ENCODE measurements at places on chromosomes 6 and 20. TPM values are rescaled to one million over a fixed set of nuclear protein-coding genes. Genes with fewer than 3 reads are reported as not detected.

DNA sequence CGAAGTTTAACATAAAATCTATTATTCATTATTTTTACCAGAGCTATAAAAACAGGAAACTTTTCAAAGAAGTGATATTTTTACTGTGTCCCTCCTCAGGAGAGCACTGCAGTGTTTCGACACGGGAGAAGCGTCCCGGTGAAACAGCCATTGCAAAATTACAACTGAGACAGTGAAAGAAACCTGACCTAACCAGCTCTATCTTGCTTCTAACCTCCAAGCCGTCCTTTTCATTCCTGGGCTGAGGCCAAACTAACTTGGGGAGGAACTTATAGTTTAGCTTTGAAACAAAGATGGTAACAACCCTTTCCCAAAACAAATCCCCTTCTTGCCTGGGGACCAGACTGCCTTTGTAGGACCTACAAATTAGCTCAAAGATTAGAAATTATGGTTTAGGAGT lies 79.2 kb downstream of the WDR27 start:
- no peak overlapping the region for H3K4me3 ChIP-seq
- H3K27ac ChIP-seq = peak overlapping the region; percentile 70
- no peak for DNase-seq
- H3K27me3 ChIP-seq = no peaks in the 10 kb centered on the region
- no peaks in the 10 kb centered on the region for H3K36me3 ChIP-seq

DNA sequence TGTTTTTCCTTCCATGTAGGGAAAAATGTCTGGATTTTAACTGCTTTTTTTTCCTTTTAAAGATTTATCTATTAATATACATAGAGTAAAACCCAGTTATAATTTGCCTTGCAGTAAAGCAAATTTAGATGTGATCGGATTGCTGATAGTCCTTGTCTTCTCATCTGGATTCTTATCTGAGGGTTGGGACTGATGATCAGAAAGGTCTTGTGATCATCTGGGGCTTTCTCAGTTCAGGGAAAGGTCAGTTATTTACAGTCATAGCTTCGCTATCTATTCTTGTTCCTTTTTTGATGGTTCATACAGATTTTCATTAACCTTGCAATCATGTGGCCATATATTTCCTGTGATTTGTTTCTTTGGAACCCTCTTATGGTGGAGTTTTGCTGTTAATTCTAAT lies 63.8 kb upstream of the CLDN20 start:
- H3K4me3 ChIP-seq = no peak overlapping the region
- H3K36me3 ChIP-seq = no peaks in the 10 kb centered on the region
- DNase-seq = no peak
- H3K4me1 ChIP-seq = no peaks in the 10 kb centered on the region
- H3K27me3 ChIP-seq = no peaks in the 10 kb centered on the region
- H3K27ac ChIP-seq = no peak overlapping the region

DNA sequence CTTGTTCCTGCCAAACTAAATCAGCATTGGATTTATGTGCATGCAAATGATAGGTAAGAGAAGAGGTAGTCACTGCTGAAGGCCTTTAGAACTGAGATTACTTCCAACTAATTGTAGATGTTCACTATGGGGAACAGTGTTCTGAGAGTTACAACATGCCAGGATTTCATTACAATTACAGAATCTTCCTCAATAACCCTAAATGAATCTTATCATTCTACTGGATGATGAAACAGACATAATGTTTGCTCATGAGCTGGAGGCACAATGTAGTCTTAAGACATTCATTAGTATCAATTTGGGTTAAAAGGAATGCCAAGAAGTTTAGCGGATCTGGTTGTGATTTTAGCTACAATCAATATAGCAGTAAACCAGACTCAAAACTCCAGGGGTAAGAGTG lies 248.9 kb upstream of the THEMIS start:
- H3K4me1 ChIP-seq = no peaks in the 10 kb centered on the region
- no peak overlapping the region for H3K27ac ChIP-seq
- no peaks in the 10 kb centered on the region for H3K36me3 ChIP-seq
- DNase-seq = no peak
- H3K27me3 ChIP-seq = no peaks in the 10 kb centered on the region
- H3K4me3 ChIP-seq = no peak overlapping the region

DNA sequence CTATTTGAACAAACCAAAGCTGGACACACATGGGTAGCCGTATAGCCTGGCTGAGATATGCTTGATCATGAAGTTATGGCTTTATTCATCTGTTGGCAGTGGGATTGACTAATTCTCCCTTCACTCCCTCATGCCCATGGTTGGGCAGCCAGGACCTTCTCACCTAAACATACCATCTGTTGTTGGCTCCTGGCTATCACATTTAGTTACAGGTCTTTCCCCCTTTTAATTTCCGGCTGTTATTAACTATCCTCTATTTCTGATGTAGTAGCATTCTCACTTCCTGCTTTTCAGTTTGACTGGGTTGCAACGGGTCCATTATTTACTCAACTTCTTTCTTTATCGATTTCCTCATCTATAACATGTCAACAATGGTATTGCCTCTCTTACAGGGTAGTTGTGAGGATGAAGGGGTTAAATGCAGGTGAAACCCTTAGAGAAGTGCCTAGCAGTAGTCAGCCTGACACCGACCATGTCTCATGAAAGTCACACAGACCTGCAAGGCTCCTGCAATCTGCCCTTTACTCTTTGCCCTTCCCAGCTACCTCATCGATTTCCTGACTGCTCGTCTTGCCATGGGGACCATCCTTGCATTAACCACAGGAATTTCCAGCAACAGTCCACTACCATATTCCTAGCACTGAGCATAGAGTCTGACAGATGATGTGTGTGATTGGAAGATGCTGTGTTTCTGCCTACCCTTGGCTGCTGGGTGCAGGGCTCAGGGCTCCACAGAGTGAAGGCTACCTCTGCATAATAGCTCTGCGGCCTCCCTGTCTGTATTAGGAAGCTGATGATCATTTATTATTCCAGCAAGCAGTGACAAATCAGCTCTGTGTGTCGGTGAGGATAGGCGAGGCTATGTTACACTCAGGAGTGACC lies 42.2 kb downstream of the PPP1R14C start:
- no peak for DNase-seq
- no peaks in the 10 kb centered on the region for H3K36me3 ChIP-seq
- no peak overlapping the region for H3K27ac ChIP-seq
- no peak overlapping the region for H3K4me3 ChIP-seq
- H3K27me3 ChIP-seq = no peaks in the 10 kb centered on the region

- peak overlapping the region; percentile 15 for H3K27ac ChIP-seq
- DNase-seq = no peak
- peaks cover 26% of the 10 kb centered on the region for H3K36me3 ChIP-seq
- H3K27me3 ChIP-seq = no peaks in the 10 kb centered on the region
Observed at GRCh38 chr6:30613251-30614043, 3.6 kb downstream of the PPP1R10 start.

- peaks cover 14% of the 10 kb centered on the region for H3K4me1 ChIP-seq
- H3K27me3 ChIP-seq = no peaks in the 10 kb centered on the region
- H3K36me3 ChIP-seq = no peaks in the 10 kb centered on the region
- peak; percentile 20 for DNase-seq
- no peak overlapping the region for H3K27ac ChIP-seq
- no peak overlapping the region for H3K4me3 ChIP-seq
Observed at GRCh38 chr20:62624325-62624690, 18.0 kb upstream of the SLCO4A1 start.

- H3K4me1 ChIP-seq = no peaks in the 10 kb centered on the region
- H3K27me3 ChIP-seq = no peaks in the 10 kb centered on the region
- no peak for DNase-seq
- H3K4me3 ChIP-seq = no peak overlapping the region
- no peaks in the 10 kb centered on the region for H3K36me3 ChIP-seq
Observed at GRCh38 chr6:8132130-8132529, 29.8 kb upstream of the EEF1E1 start.

- H3K4me1 ChIP-seq = no peaks in the 10 kb centered on the region
- H3K27ac ChIP-seq = no peak overlapping the region
- H3K36me3 ChIP-seq = no peaks in the 10 kb centered on the region
- no peak overlapping the region for H3K4me3 ChIP-seq
- no peaks in the 10 kb centered on the region for H3K27me3 ChIP-seq
Observed at GRCh38 chr6:49305010-49305409, 158.0 kb downstream of the MMUT start.

GRCh38 chr6:151096255-151096612 lies 143.5 kb upstream of the AKAP12 start:
- H3K4me3 ChIP-seq = no peak overlapping the region
- no peaks in the 10 kb centered on the region for H3K27me3 ChIP-seq
- no peak for DNase-seq
- H3K27ac ChIP-seq = no peak overlapping the region
- H3K36me3 ChIP-seq = peaks cover 4% of the 10 kb centered on the region

- no peaks in the 10 kb centered on the region for H3K27me3 ChIP-seq
- H3K4me1 ChIP-seq = no peaks in the 10 kb centered on the region
- H3K4me3 ChIP-seq = no peak overlapping the region
- H3K36me3 ChIP-seq = no peaks in the 10 kb centered on the region
Observed at GRCh38 chr6:91940801-91941200, 1353.9 kb upstream of the MAP3K7 start.

DNA sequence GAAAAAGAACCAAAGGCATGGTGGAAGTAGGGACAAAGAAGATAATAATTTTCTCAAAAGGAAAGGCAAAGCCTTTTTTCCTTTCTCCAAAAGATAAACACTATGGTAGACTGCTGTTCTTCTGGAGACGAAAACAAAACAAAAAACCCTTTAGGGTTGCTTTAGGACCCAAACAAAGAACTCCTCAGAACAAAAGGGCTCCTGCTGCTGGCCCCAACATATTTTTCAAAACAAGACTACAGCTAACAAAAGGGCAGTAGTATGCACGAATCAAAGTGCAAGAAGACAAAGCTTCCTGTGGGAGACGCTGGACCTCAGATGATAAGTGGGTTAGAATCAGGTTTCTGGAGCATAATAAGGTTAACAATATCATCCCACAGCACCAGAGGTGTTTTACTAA lies 15.8 kb downstream of the NCOA5 start:
- H3K27ac ChIP-seq = peak overlapping the region; percentile 82
- H3K36me3 ChIP-seq = no peaks in the 10 kb centered on the region
- H3K27me3 ChIP-seq = no peaks in the 10 kb centered on the region
- peak overlapping the region; percentile 12 for H3K4me3 ChIP-seq

GRCh38 chr6:25641377-25641776 lies 10.6 kb upstream of the SCGN start:
- no peaks in the 10 kb centered on the region for H3K27me3 ChIP-seq
- no peak for DNase-seq
- H3K4me1 ChIP-seq = no peaks in the 10 kb centered on the region
- H3K27ac ChIP-seq = no peak overlapping the region

DNA sequence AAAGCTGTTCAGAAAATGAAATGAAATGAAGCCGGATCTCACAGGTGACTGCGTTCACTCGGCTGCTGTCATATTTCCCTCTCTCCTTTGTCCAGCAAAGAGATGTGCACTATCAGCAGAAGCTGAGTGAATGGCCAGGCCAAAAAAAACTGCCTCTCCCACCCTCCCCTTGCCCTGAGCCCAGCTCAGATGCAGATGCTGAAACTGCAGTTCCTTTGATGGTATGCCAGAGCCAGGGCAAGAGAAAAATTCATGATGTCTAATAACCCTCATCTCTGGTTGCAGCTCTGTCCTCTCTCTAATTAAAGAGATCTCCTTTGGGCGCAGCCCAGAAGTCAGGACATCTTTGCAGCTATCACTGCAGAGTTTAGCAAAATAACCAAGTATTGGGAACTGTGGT lies 210.5 kb upstream of the RIN2 start:
- no peaks in the 10 kb centered on the region for H3K36me3 ChIP-seq
- H3K27ac ChIP-seq = no peak overlapping the region
- DNase-seq = no peak

DNA sequence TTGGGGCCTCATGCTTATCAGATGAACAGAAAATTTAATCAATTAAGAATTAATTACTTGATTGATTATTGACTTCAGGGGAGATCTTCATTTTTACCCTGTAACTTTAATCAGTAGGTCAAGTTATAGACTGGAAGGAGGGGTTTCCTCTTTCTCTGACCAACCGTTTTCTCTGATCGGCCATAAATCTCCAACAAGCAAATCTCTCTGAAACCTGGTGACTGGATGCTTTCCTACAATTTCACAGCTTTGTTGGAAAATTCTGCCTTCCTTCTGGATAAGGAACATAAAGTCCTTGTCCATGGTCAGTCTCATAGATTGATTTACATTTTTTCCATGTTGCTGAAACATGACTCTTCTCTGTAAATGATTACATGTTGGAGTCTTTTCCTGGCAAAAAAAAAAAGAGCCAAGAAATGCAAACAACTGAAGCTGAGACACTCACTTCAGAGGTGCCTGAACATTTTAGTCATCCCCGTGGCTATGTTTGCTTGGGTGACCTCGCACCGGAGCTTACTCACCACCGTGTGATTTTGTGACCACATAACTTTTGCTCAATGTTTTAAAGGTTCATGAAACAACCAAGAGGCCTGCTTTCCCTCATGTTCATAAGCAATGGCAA lies 31.0 kb downstream of the IRF4 start:
- no peak overlapping the region for H3K27ac ChIP-seq
- H3K36me3 ChIP-seq = no peaks in the 10 kb centered on the region
- H3K27me3 ChIP-seq = no peaks in the 10 kb centered on the region
- no peaks in the 10 kb centered on the region for H3K4me1 ChIP-seq
- DNase-seq = no peak

GRCh38 chr6:23077772-23078171 lies 508.4 kb downstream of the HDGFL1 start:
- no peaks in the 10 kb centered on the region for H3K36me3 ChIP-seq
- no peaks in the 10 kb centered on the region for H3K4me1 ChIP-seq
- no peak overlapping the region for H3K4me3 ChIP-seq
- no peaks in the 10 kb centered on the region for H3K27me3 ChIP-seq
- DNase-seq = no peak

DNA sequence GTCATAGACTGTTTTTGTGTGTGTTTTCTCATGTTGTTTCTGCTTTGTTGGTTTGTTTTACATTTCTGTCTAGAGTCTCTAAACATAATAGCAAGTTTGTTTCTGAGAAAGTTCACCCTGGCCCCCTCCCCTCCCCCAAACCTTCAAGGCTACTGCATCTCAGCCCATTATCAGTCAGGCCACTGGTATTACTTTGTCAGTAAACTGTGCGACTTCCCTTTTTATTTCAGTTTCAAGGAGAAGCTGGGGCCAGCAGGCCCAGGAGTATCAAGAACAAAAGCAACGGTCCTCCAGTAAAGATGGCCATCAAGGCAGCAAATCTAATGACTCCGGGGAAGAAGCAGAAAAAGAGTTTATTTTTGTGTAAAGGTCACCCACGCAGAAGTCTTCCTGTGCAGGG lies 32.8 kb upstream of the SCGN start:
- H3K4me1 ChIP-seq = peaks cover 10% of the 10 kb centered on the region
- H3K4me3 ChIP-seq = no peak overlapping the region
- peaks cover 9% of the 10 kb centered on the region for H3K36me3 ChIP-seq
- H3K27me3 ChIP-seq = no peaks in the 10 kb centered on the region

The ZBP1 gene
- not detected for total RNA-seq

The OR2J3 gene
- total RNA-seq = 0.35 TPM

The C4B gene
- not detected for total RNA-seq

The KIFC1 gene
- total RNA-seq = 61.7 TPM

The MAFB gene
- 1.8 TPM for total RNA-seq

The TNXB gene
- total RNA-seq = 3.4 TPM

The CCHCR1 gene
- total RNA-seq = 46.7 TPM

The FOXC1 gene
- 0.27 TPM for total RNA-seq

The TINAG gene
- not detected for total RNA-seq
